CD8-positive, alpha-beta memory T cell (primary cell): ENCODE measurements at places on chromosomes 2 and 18. TPM values are rescaled to one million over a fixed set of nuclear protein-coding genes. Genes with fewer than 3 reads are reported as not detected.

- H3K36me3 ChIP-seq, result no peaks in the 10 kb centered on the region
- H3K27ac ChIP-seq, result peak overlapping the region; percentile 79
- no peaks in the 10 kb centered on the region for H3K27me3 ChIP-seq
Measured at GRCh38 chr2:3222636-3223035, 155.0 kb downstream of the EIPR1 start.

- no peak for DNase-seq
- H3K36me3 ChIP-seq, result no peaks in the 10 kb centered on the region
- no peaks in the 10 kb centered on the region for H3K4me1 ChIP-seq
- no peaks in the 10 kb centered on the region for H3K27me3 ChIP-seq
Measured at GRCh38 chr2:39313575-39313974, 69.8 kb upstream of the CDKL4 start.

- no peak overlapping the region for H3K4me3 ChIP-seq
- H3K27ac ChIP-seq, result no peak overlapping the region
- no peaks in the 10 kb centered on the region for H3K27me3 ChIP-seq
- H3K36me3 ChIP-seq, result no peaks in the 10 kb centered on the region
Measured at GRCh38 chr2:220219371-220219770, 591.9 kb downstream of the SLC4A3 start.

- no peaks in the 10 kb centered on the region for H3K36me3 ChIP-seq
- DNase-seq, result no peak
- no peak overlapping the region for H3K4me3 ChIP-seq
- no peaks in the 10 kb centered on the region for H3K27me3 ChIP-seq
Measured at GRCh38 chr2:72673279-72673678, 152.6 kb downstream of the EXOC6B start.

- no peak within 1 kb of the TSS for H3K27ac ChIP-seq
- H3K4me1 ChIP-seq, result no peaks in the 10 kb centered on the region
- no peak within 1 kb of the TSS for H3K4me3 ChIP-seq
- no peak for DNase-seq
- no peaks in the 10 kb centered on the region for H3K27me3 ChIP-seq
Measured at GRCh38 chr2:223051693-223052289, at the start of gene KCNE4. Gene KCNE4 (plus strand): TSS chr2:223052190. CDS start chr2:223052831, 641 bp downstream.

- H3K27me3 ChIP-seq, result no peaks in the 10 kb centered on the region
- H3K36me3 ChIP-seq, result no peaks in the 10 kb centered on the region
- peaks cover 5% of the 10 kb centered on the region for H3K4me1 ChIP-seq
- no peak overlapping the region for H3K27ac ChIP-seq
- no peak overlapping the region for H3K4me3 ChIP-seq
- DNase-seq, result no peak
Measured at GRCh38 chr2:241798081-241798630, 10.8 kb upstream of the NEU4 start.

GRCh38 chr2:241443486-241444223, 64.7 kb downstream of the STK25 start:
- H3K36me3 ChIP-seq, result no peaks in the 10 kb centered on the region
- peak; percentile 76 for DNase-seq
- peaks cover 26% of the 10 kb centered on the region for H3K27me3 ChIP-seq
- no peak overlapping the region for H3K27ac ChIP-seq
- peaks cover 21% of the 10 kb centered on the region for H3K4me1 ChIP-seq
- no peak overlapping the region for H3K4me3 ChIP-seq

DNA sequence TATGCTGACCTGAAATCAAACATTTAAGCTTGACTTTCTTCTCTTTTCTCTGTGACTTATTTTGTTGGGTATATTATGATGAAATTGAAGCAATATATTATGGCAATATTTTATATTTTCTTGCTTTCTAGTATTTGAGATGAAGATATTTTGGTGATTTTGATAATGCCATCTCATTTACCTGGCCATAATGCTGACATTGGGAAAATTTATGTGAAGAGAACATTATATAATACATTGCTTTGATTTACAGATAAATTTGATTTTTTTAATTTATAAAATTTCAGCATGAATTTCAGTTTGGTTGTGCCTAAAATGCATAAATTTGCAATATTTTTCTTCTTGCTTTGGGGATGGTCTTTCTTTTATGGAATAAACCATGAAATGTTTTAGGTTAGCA, 1413.7 kb upstream of the TMEFF2 start:
- no peak overlapping the region for H3K27ac ChIP-seq
- no peaks in the 10 kb centered on the region for H3K4me1 ChIP-seq
- DNase-seq, result no peak
- no peaks in the 10 kb centered on the region for H3K27me3 ChIP-seq

DNA sequence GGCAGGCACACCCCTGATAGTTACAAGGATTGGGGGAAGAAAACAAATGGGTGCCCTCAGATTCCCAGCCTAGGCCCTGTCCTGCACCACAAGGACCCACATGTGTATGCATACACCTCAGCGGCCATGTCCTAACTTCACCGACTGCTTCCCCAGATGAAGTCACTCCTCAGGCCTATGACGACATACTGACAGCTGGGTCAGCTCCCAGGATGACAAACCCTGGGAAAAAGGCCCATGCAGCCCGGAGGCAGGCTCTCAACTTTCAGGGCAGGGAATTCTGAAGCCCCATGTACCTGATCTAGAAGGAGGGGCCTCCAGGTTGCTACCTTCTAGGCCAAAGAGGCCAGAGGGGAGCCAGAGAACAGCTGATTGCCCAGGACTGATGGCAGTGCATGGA, 11.0 kb upstream of the PLEKHM3 start:
- no peaks in the 10 kb centered on the region for H3K4me1 ChIP-seq
- H3K27me3 ChIP-seq, result no peaks in the 10 kb centered on the region

GRCh38 chr2:240902615-240903041, 3.5 kb upstream of the CROCC2 start:
- no peaks in the 10 kb centered on the region for H3K36me3 ChIP-seq
- DNase-seq, result no peak
- H3K4me3 ChIP-seq, result no peak overlapping the region
- H3K4me1 ChIP-seq, result no peaks in the 10 kb centered on the region
- no peak overlapping the region for H3K27ac ChIP-seq

GRCh38 chr18:30987467-30988241, 54.9 kb downstream of the DSC3 start:
- H3K4me3 ChIP-seq, result no peak overlapping the region
- DNase-seq, result no peak
- H3K36me3 ChIP-seq, result no peaks in the 10 kb centered on the region
- H3K4me1 ChIP-seq, result no peaks in the 10 kb centered on the region

The ARHGEF33 gene
- total RNA-seq, result 0.39 TPM

The CFAP210 gene
- total RNA-seq, result not detected

The SLC14A1 gene
- total RNA-seq, result 2.3 TPM

DNA sequence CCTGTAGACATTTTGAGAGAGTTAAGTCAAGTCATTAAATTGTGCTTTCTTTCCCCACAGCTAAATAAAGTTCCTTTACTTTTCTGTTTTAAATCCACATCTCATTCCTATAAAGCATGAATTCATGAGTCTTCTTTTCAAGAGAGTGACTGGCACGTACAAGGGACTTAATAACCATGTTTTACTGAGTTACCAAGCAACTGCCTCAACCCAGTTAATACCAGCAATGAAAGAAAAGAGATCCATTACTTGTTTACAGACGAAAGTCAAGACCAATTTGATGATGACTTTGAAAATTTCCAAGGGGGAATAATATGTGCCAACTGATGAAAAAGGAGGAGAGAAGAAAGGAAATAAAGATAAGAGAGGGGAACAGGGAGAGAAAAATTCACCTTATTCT, 1082.5 kb upstream of the GYPC start:
- DNase-seq, result no peak
- no peaks in the 10 kb centered on the region for H3K36me3 ChIP-seq
- no peaks in the 10 kb centered on the region for H3K27me3 ChIP-seq

GRCh38 chr2:236366397-236366796, 102.2 kb upstream of the ASB18 start:
- peak overlapping the region; percentile 27 for H3K4me3 ChIP-seq
- H3K27ac ChIP-seq, result no peak overlapping the region
- DNase-seq, result no peak
- peaks cover 27% of the 10 kb centered on the region for H3K4me1 ChIP-seq
- H3K36me3 ChIP-seq, result no peaks in the 10 kb centered on the region

DNA sequence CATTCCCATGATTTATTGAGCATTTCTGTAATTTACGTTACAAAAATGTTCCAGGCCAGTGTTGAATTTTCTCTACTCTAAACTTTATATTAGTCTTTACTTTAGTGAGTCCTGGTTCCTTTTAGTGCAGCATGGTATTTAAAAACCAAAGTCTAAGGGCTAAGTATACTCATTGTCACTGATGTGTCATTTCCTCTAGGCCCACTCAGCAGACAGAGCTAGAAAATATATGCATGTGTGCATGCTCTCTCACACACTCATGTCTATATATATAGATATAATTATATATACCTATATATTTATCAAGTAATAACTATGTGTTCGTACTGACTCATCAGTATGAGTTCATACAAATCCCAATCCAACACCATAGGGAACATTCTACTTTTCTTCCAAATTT, 132.5 kb upstream of the SLC8A1 start:
- no peaks in the 10 kb centered on the region for H3K4me1 ChIP-seq
- no peak overlapping the region for H3K4me3 ChIP-seq
- no peaks in the 10 kb centered on the region for H3K27me3 ChIP-seq

DNA sequence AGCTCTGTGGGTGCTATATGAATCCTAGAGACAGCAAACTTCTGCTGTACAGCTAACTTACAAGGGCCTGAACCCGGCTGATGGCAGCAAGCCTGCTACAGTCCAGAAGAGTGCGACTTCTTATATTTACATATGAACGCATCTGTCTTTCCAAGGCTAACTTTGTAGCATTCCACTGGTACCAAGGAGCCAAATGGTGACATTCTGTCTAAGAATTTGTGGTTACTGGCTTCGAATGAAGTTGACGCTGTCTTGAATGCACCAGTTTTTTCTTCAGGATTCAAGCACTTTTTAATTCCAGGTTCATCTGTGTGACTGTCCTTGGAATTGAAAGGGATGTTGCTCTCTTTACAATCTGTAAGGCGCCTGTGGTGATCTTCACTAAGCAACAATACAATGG, 42.4 kb downstream of the THUMPD2 start:
- no peaks in the 10 kb centered on the region for H3K27me3 ChIP-seq
- H3K4me3 ChIP-seq, result no peak overlapping the region
- peaks cover 33% of the 10 kb centered on the region for H3K36me3 ChIP-seq
- H3K4me1 ChIP-seq, result no peaks in the 10 kb centered on the region

GRCh38 chr2:31256611-31257382, 22.8 kb downstream of the EHD3 start:
- H3K27ac ChIP-seq, result no peak overlapping the region
- H3K4me3 ChIP-seq, result no peak overlapping the region
- DNase-seq, result no peak
- H3K27me3 ChIP-seq, result no peaks in the 10 kb centered on the region

The FASTKD1 gene
- total RNA-seq, result 53.8 TPM

The LYPD6B gene
- total RNA-seq, result not detected

DNA sequence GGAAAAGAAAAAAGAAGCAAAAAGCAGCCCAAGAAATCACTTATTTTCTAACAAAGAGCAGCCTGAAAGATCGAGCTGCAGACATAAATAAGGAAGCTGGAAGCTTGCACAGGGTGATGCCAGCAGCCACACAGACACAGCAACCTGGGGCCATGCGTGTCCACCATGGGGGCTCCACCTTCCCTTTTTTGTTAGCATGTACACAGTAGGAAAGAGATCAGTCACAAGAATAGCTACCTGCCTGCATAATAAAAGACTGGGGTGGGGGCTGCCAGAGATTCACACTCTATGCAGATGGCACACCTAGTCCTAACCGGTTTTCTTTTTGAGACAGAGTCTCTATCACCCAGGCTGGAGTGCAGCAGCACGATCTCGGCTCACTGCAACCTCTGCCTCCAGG, 2.9 kb upstream of the CNOT11 start:
- no peaks in the 10 kb centered on the region for H3K36me3 ChIP-seq
- no peak for DNase-seq
- no peak overlapping the region for H3K4me3 ChIP-seq
- H3K4me1 ChIP-seq, result peaks cover 17% of the 10 kb centered on the region
- H3K27ac ChIP-seq, result no peak overlapping the region
- no peaks in the 10 kb centered on the region for H3K27me3 ChIP-seq

DNA sequence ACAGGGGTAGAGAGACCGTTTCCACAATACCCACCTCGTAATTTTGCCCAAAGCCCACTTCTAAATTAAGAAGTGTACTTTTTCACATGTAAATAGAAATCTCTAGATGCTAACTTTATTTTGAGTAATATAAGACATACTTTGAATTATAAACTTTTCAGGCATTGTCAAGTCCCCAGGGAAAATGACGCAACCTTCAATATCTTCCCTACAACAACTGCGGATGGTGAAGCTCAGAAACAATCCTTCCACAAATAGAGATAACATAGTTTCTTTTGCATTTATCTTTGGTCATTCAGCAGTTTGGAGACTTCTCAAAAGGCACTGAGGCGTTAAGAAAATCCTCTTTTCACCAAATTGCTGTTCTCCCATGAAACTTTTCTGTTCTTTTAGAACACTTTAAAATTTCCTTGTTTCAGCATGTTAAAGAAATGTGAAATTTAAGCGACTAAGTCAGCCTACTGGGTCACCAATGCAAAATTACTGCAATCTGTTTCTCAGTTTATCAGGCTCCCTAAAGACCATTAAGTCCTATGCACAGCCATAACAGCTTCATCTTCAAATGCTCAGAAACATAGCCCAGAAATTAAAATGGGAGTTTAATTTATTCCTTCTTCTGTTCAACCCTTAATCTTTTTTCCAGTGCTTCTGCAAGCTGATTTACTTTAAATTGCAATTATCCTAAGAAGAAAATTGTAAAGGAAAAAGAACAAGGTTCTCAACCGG, 118.3 kb upstream of the DNAJC10 start:
- H3K4me3 ChIP-seq, result no peak overlapping the region
- DNase-seq, result no peak
- no peaks in the 10 kb centered on the region for H3K4me1 ChIP-seq
- no peaks in the 10 kb centered on the region for H3K27me3 ChIP-seq

The KYNU gene
- total RNA-seq, result 0.20 TPM

DNA sequence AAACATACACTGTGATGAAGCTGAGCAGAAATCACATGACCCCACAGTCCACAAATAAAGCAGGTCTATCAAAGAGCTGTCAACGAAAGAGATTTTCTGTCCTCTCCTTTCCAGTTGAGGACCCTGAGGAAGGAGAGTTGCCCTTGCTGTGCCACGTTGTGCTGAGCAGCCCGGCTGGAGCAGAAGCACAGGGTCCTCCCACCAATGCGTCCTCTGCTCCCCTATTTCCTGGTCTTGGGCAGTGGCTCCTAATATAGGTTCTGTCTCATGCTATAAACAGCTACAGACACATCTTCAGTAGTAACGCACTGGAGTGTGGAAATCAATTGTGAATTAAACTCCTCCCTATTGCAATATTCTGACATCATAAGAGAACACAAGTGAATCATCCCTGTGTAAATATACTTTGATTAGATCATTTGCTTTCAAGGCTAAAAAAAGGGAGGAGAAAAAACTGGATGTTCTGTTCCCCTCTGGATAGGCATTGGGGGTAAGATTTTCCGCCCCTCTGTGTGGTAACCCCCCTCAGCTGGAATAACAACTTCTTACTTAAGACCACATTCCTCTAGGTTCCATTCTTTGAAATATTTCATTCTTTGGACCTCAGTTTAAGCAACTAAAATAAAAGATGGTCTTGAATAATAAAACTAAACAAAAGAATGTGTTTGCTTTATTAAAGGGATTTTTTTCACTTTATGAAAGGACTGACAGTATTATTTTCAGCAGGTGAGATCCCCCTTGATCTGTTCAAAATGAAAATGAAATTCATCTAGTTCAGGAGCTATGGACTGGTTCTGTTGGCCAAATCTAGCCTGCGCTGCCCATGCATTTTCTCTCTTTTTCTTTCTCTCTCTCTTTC, 8.3 kb upstream of the RHOB start:
- no peak for DNase-seq
- H3K36me3 ChIP-seq, result no peaks in the 10 kb centered on the region
- H3K4me1 ChIP-seq, result no peaks in the 10 kb centered on the region
- no peaks in the 10 kb centered on the region for H3K27me3 ChIP-seq
- H3K4me3 ChIP-seq, result no peak overlapping the region

The MAPK4 gene
- not detected for total RNA-seq
